ENCODE measurements at places on chromosomes 12 and 14.

GRCh38 chr14:95979339-95980042 lies 59.7 kb upstream of the C14orf132 start:
- peak; percentile 40 for DNase-seq

DNA sequence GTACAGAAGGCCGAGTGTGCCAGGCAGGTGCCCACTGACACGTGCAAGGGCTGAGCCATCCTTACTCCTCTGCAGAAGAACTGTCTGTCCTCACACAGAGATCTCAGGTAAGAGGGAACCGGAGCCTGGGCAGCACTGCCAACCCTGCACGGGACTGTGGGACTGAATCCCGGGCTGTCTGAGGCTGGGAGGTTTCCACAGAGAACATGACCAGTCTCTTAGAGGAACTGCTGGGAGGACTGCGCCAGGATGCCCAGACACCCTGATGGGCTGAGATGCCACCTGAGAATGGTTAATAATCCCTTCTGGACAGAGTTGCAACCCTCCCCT lies 302.9 kb upstream of the SFSWAP start:
- no peak for DNase-seq

- no peak for DNase-seq
These were observed 57.2 kb downstream of the RIN3 start for GRCh38 chr14:92570674-92571262.

GRCh38 chr14:96205978-96206360 lies 1.3 kb downstream of the BDKRB2 start:
- no peak for DNase-seq

DNA sequence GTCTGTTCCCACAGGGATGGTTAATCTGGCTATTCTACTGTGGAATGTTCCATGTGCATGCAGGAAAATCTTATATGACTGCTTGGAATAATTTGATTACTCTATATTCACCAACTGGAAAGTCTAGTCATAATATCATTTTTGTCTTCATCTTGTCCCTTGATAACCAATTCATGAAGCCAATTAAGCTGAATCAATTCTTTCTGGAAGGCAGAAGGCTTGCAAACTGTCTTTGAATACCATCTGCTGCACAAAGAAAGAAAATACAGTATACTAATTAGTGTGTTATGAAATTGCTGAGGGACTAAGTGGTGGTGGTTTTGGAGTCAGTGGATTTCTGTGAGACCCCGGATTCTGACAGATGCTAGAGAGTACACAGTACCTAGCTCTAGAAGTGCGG lies 546.5 kb upstream of the MIS18BP1 start:
- DNase-seq = no peak

GRCh38 chr12:46522071-46522470 lies 149.5 kb upstream of the SLC38A2 start:
- no peak for DNase-seq

All from SW480 (cell line).